ENCODE measurements at places on chromosomes 13 and 19. TPM values are rescaled to one million over a fixed set of nuclear protein-coding genes. Genes with fewer than 3 reads are reported as not detected.

Gene EPSTI1
- 85.1 TPM for polyA plus RNA-seq

Gene ZNF135
- 8.2 TPM for polyA plus RNA-seq

Gene NLRP9
- polyA plus RNA-seq, result not detected

Gene CEACAM8
- polyA plus RNA-seq, result 0.03 TPM

Gene SBK2
- 0.66 TPM for polyA plus RNA-seq

Gene ZNF534
- 0.40 TPM for polyA plus RNA-seq

Gene SIGLEC7
- polyA plus RNA-seq, result 1.8 TPM

- H3K36me3 ChIP-seq, result no peaks in the 10 kb centered on the region
- no peaks in the 10 kb centered on the region for H3K27me3 ChIP-seq
- no peak for DNase-seq
These were observed 184.7 kb downstream of the LACC1 start for GRCh38 chr13:44064357-44064756.

DNA sequence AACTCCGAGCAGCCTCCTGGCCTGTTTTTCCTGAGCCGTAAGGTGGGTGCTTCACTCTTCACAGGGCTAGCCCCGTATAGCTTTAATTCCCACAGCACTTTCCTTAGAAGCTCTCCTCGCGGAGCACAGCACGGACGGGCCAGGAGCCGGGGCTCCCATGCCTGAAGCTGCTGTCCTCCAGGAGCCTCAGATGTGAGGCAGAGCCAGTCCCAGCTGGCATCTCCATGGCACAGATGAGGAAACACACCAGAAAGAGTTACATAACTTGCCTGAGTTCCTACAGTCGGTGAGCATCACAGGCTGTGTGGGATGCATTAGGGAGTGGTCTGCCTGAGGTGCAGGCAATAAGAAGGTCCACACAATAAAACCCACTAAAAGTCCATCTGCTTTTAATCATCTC lies 118.5 kb downstream of the ATP8A2 start:
- DNase-seq, result no peak
- H3K4me1 ChIP-seq, result no peaks in the 10 kb centered on the region
- H3K27ac ChIP-seq, result no peak overlapping the region
- H3K27me3 ChIP-seq, result peaks cover 14% of the 10 kb centered on the region
- no peak overlapping the region for H3K4me3 ChIP-seq

DNA sequence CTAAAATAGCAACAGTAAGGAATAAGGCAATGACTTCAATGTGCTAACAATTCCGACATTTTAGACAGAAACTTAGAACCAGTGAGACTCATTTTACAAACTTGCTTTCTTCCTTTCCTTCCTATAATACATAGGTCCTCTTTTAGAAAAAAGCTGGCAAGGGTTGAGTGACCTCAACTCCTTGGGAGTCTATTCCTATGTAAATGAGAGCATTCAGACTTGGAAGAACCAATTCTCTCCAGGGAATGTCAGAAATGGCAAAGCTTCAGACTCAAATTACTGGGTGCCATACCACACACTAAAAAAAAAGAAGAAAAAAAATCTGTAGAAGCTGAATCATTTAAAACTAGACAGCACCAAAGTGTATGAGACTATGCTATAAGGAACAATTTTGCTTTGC lies 1328.2 kb downstream of the OLFM4 start:
- no peaks in the 10 kb centered on the region for H3K27me3 ChIP-seq
- no peak overlapping the region for H3K4me3 ChIP-seq
- no peak for DNase-seq
- H3K27ac ChIP-seq, result no peak overlapping the region

DNA sequence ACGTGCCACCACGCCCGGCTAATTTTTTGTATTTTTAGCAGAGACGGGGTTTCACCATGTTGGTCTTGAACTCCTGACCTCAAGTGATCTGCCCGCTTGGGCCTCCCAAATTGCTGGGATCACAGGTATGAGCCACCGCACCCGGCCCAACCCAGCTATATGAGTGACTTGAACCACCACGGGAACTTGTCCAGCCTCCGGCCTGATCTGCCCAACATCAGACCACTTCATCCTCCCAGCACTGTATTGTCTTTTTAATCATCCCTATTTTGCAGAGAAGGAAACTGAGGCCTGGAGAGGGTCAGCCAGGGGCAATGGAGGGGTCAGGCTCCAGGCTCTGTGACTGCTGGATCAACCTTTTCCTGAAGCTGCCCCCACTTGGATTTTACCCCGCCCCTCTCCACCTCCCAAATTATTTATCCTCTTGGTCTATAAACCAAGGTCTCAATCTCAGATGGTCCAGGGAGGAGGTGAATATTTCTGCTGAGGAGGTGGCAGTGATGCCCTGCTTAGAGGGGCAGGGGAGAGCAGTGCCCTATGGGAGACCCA lies 893 bp upstream of the PLIN3 start:
- H3K27ac ChIP-seq, result peak overlapping the region; percentile 19
- peaks cover 4% of the 10 kb centered on the region for H3K36me3 ChIP-seq
- DNase-seq, result no peak
- H3K4me1 ChIP-seq, result peaks cover 19% of the 10 kb centered on the region
- H3K4me3 ChIP-seq, result no peak overlapping the region
- H3K27me3 ChIP-seq, result no peaks in the 10 kb centered on the region

GRCh38 chr13:40172878-40173277 lies 493.6 kb downstream of the FOXO1 start:
- H3K36me3 ChIP-seq, result no peaks in the 10 kb centered on the region
- H3K4me1 ChIP-seq, result no peaks in the 10 kb centered on the region
- H3K27ac ChIP-seq, result no peak overlapping the region
- H3K4me3 ChIP-seq, result no peak overlapping the region

- H3K36me3 ChIP-seq, result no peaks in the 10 kb centered on the region
- H3K4me1 ChIP-seq, result no peaks in the 10 kb centered on the region
- no peak for DNase-seq
- no peak overlapping the region for H3K27ac ChIP-seq
- H3K4me3 ChIP-seq, result no peak overlapping the region
- peaks cover 2% of the 10 kb centered on the region for H3K27me3 ChIP-seq
These were observed 9.3 kb upstream of the GTF3A start for GRCh38 chr13:27415116-27415515.

DNA sequence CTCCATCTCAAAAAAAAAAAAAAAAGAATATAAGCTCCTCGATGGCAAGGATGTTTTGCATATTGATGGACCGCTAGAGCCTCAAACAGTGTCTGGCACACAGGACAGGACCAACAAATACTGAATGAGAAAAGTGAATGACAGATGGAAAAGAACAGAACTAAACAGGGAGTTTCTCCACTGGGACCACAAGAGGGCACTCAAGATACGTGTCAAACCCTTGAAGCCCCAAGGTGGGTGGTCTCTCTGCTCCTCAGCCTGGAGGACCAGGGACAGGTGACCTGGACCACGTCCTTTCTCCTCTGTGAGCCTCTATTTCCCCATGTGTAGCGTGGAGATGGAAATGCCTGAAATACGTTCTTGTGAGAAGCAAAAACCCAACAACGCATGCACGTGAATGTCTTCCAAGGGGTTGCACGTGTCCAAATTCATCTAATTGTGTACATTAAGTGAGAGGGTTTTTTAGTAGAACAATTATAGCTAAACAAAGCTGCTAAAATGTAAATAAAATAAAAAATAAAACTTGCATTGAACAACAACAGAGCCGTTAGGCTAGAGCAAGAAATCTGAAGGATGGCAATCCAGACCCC lies 5.7 kb upstream of the CDC42EP5 start:
- no peaks in the 10 kb centered on the region for H3K36me3 ChIP-seq
- no peaks in the 10 kb centered on the region for H3K27me3 ChIP-seq
- H3K27ac ChIP-seq, result no peak overlapping the region
- no peak for DNase-seq
- no peak overlapping the region for H3K4me3 ChIP-seq

- peaks cover 4% of the 10 kb centered on the region for H3K4me1 ChIP-seq
- no peak for DNase-seq
- no peak overlapping the region for H3K4me3 ChIP-seq
These were observed 18.9 kb downstream of the MPND start for GRCh38 chr19:4362101-4362828.

GRCh38 chr13:111370570-111371535 lies 50.4 kb downstream of the TEX29 start:
- DNase-seq, result no peak
- H3K27me3 ChIP-seq, result no peaks in the 10 kb centered on the region
- no peak overlapping the region for H3K27ac ChIP-seq
- no peaks in the 10 kb centered on the region for H3K36me3 ChIP-seq
- H3K4me1 ChIP-seq, result no peaks in the 10 kb centered on the region

DNA sequence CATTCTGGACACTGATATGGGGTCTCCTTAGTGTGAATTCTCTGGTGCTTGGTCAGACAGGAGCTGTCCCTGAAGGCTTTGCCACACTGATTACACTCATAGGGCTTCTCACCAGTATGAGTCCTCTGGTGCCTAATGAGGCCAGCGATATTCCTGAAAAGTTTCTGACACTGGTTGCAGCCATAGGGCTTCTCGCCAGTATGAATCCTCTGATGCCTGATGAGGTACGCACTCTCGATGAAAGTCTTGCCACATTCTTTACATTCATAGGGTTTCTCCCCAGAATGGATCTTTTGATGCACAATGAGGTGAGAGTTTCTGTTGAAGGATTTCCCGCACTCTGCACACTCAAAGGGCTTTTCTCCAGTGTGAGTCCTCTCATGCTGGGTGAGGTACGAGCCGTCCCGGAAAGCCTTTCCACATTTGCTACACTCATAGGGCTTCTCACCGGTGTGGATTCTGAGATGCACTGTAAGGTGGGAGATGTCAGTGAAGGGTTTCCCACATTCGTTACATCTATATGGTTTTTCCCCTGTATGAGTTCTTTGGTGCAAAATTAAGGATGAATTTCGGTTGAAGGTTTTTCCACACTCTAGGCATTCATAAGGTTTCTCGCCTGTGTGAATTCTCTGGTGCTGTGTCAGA lies 22.4 kb downstream of the ZNF329 start:
- DNase-seq, result no peak
- peaks cover 42% of the 10 kb centered on the region for H3K36me3 ChIP-seq
- H3K4me1 ChIP-seq, result no peaks in the 10 kb centered on the region
- H3K27me3 ChIP-seq, result no peaks in the 10 kb centered on the region

DNA sequence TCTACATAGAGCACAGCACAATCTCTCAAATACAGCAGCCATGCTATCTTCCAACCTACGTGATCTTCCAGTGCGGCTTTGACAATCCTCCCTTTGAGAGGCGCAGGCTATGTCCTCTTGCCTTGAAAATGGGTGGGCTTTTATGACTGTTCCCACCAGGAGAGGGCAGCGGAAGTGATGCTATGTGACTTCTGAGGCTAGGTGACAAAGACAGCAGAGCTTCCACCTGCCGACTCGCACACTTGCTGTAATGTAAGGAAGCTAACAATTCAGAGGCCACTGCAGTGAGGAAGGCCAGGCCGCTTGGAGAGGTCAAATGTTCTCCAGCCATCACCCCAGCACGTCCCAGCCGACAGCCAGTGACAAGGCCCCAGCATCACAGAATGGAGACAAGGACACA lies 65.8 kb downstream of the MRPL57 start:
- no peaks in the 10 kb centered on the region for H3K36me3 ChIP-seq
- peaks cover 4% of the 10 kb centered on the region for H3K27me3 ChIP-seq
- no peak overlapping the region for H3K4me3 ChIP-seq

GRCh38 chr13:26976313-26976712 lies 195.3 kb downstream of the USP12 start:
- no peaks in the 10 kb centered on the region for H3K27me3 ChIP-seq
- peaks cover 52% of the 10 kb centered on the region for H3K4me1 ChIP-seq
- no peak overlapping the region for H3K27ac ChIP-seq
- DNase-seq, result no peak
- no peak overlapping the region for H3K4me3 ChIP-seq

GRCh38 chr13:77544355-77544754 lies 8.8 kb downstream of the SCEL start:
- H3K4me3 ChIP-seq, result no peak overlapping the region
- no peaks in the 10 kb centered on the region for H3K27me3 ChIP-seq
- H3K27ac ChIP-seq, result no peak overlapping the region
- H3K4me1 ChIP-seq, result no peaks in the 10 kb centered on the region

DNA sequence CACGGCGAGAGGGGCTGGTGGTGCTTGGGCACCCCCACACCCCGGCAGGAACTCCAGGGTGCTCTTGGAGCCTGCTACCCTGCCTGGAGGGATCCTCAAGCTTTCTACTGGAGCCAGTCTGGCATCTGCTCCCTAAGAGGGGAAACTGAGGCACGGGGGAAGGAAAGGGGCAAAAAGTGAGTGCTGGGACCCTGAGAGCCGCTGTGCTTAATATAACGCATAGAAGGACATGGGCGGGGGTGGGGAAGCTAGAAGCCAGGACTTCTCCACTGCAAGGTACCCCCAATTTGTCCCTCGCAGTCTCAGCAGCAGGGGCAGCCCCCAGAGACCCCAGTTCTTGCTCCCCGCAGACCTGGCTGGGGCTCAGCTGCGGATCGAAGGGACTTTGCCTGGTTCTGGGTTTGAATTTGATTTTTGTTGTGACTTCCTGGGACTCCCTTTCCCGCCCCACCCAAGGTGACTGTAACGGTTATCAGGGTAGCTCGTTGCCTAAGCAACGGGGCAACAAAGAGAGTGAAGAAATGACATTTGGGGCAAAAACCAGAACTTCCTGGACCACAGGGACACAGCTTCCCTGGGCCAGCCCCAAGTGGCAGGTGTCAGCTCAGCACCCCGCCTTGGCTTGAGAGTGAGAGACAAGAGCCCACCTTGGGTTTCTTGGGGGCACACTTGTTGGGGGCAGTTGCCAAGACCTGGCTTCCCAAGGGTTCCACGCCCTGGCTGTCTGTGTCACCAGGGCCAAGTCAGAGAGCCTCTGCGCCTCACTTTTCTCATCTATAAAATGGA lies 638 bp downstream of the ADGRE5 start:
- peaks cover 16% of the 10 kb centered on the region for H3K4me1 ChIP-seq
- peak overlapping the region; percentile 95 for H3K27ac ChIP-seq
- DNase-seq, result peak; percentile 85

- H3K27me3 ChIP-seq, result peaks cover 64% of the 10 kb centered on the region
- H3K4me1 ChIP-seq, result peaks cover 14% of the 10 kb centered on the region
- no peaks in the 10 kb centered on the region for H3K36me3 ChIP-seq
- H3K27ac ChIP-seq, result no peak within 1 kb of the TSS
- DNase-seq, result no peak
- no peak within 1 kb of the TSS for H3K4me3 ChIP-seq
These were observed at the start of gene NPAS1 for GRCh38 chr19:47019431-47020041. TSS of gene NPAS1 (plus strand) at chr19:47019837. CDS start at chr19:47021048, 1,211 bp downstream.

GRCh38 chr13:37385956-37386670 lies 212.5 kb downstream of the POSTN start:
- H3K36me3 ChIP-seq, result no peaks in the 10 kb centered on the region
- DNase-seq, result no peak
- H3K4me3 ChIP-seq, result no peak overlapping the region
- H3K4me1 ChIP-seq, result no peaks in the 10 kb centered on the region

- peak overlapping the region; percentile 97 for H3K27ac ChIP-seq
- no peak for DNase-seq
- peaks cover 29% of the 10 kb centered on the region for H3K4me1 ChIP-seq
- H3K36me3 ChIP-seq, result peaks cover 19% of the 10 kb centered on the region
- H3K27me3 ChIP-seq, result no peaks in the 10 kb centered on the region
These were observed 2.3 kb upstream of the FTL start for GRCh38 chr19:48962849-48963165.

DNA sequence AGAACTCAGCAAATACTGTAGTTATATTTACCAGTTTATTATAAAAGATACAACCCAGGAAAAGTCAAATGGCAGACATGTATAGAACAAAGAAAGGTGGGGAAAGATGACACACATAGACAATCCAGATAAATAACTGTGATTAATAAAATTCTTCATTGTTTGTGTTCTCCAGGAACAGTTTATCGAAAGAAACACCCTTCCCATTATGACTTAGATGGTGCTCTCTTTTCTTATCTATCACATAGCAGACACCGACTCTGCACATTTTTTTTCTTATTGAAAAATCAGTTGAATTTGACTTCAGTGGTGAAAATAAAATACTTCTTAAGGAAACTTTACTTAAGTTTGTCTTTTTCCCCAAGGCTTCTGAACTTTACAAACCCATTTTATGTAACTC lies 6.2 kb downstream of the ZNF708 start:
- no peak overlapping the region for H3K27ac ChIP-seq
- peaks cover 6% of the 10 kb centered on the region for H3K36me3 ChIP-seq
- H3K4me3 ChIP-seq, result no peak overlapping the region

Measured in large intestine (tissue), 12 donors.